Thyroid gland (tissue), 4 donors: ENCODE measurements at places on chromosomes 1 and 21. TPM values are rescaled to one million over a fixed set of nuclear protein-coding genes. Genes with fewer than 3 reads are reported as not detected.

DNA sequence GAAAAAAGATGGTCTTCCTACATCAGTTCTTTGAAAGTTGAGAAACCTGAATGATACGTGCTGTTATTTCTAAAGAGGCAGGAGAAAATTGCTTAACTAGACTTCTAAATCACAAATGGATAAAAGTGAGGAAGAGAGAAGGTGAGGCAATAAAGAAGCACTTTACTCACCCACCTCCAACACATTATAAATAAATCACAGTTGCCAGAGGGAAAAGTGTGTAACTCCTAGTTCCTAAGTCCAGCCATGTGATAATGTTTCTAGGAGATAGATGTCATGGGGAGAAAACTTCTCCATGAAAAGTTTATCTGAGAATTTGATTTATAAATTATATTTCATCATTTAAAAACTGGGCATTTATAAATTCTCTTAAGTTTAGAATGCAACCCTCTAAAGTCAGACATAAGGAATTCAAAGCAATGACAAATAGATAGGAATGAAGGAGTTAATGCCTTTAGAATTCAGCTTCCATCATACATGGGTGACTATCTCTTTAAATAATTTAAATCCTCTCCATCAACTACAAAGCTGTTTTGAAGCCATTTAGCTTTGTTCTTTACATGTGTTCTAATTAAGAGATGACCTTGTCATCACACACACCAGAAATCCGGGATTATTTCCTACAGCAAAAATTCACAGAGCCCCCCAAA, 60.0 kb downstream of the NRIP1 start:
- H3K4me3 ChIP-seq: no peak overlapping the region
- H3K27ac ChIP-seq: no peak overlapping the region
- no peaks in the 10 kb centered on the region for H3K36me3 ChIP-seq
- peaks cover 18% of the 10 kb centered on the region for H3K4me1 ChIP-seq

DNA sequence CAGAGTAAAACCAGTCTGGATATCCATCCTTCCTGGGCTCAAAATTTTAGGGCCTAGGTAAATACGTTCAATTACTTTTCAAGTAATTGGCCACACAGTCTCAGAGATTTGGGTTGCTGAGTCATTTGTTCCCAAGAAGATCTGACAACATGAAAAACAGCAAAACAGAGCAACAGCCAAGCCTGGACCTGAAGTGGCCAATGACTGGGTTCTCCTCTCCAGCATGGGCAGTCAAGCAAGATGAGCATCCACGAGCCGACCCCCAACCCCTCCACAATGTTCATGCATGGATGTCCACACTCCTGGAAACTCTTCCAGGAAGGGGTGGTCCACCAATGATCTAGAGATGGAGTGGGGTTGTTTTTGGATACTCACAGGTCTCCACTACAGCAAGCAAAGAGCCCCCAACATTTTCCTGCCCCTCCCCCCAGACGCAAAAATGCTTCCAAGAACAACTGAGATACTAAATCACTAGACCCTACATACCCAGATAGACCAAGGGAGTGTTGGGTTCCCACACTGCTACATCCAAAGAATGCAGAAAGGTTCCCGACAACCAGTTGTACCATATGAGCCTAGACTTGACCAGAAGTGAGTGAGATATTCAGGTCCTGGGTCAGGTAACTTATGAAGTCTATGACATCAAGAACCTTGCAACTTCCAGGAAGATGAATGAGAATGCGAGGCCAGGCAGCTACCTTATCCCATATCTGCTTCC, 73.0 kb downstream of the CD46 start:
- H3K4me1 ChIP-seq: peaks cover 72% of the 10 kb centered on the region
- DNase-seq: peak; percentile 82
- peak overlapping the region; percentile 97 for H3K27ac ChIP-seq
- no peaks in the 10 kb centered on the region for H3K27me3 ChIP-seq

MTARC1 gene
- total RNA-seq: 46.2 TPM

ADCY10 gene
- total RNA-seq: 0.40 TPM

- no peak overlapping the region for H3K27ac ChIP-seq
- peaks cover 7% of the 10 kb centered on the region for H3K4me1 ChIP-seq
- peak; percentile 22 for DNase-seq
- H3K36me3 ChIP-seq: no peaks in the 10 kb centered on the region
Observed at GRCh38 chr1:26081267-26082019, 14.0 kb upstream of the TRIM63 start.

DNA sequence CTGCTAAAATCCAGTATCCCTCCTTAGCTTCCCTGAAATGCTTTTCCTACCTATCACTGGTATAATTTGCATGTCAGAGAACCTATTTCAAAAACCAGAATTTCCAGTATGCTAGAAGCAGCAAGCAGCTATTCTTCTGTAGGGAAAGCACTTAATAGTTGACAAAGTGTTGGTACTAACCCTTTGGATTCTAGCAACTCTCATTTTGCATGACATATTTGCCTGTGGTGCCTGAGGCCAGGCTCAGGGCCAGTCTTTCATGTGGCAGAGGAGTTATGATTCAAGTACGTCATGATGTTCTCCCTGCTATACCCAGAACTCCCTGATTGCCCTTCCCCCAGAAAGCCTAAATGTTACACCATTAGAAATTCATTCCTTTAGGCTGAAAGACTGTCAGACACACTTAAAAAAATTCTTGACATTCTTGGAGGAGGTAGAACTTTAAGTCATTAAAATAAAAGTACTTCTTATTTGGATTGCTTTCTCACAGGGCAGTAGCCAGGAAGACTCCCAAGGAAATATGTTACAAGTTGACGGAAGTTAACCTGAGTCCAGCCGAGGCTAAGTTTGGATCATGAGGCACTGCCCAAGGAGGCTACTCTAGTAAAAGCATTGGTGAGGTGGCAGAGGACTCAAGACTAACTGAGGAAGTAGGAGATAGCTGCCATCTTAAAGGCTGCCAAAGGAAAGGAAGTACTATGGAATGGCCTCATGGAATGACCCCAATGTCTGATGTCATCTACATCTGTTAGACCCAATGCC, 298.4 kb upstream of the SPAG17 start:
- no peak for DNase-seq
- no peaks in the 10 kb centered on the region for H3K27me3 ChIP-seq
- no peak overlapping the region for H3K4me3 ChIP-seq
- H3K27ac ChIP-seq: no peak overlapping the region
- no peaks in the 10 kb centered on the region for H3K4me1 ChIP-seq

DNA sequence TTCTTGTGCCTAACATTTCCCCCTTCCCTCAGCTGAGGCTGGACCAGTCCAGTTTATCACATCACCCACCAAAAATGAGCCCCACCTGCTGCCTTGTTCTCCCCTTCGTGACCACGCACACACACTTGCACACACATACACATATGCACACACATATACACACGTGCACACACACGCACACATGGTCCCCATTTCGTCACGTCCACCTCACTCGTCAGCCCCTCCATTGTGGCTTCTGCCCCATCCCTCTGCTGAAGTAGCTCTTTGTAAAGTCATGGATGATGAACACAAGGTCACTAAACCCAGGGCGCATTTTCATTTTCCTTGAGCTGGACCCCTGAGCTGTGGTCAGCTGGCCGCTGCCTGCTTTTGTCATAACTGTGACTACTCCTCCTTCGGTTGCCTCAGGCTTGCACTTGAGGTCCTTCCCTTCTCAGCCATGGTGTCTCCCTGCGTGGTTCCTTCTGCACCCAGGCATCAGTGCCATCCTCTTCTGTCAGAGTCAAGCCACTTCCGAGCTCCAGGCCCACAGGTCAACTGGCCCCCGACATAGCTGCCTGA, 93.8 kb downstream of the SYT2 start:
- no peaks in the 10 kb centered on the region for H3K36me3 ChIP-seq
- no peak for DNase-seq
- no peak overlapping the region for H3K4me3 ChIP-seq
- H3K4me1 ChIP-seq: peaks cover 8% of the 10 kb centered on the region
- H3K27me3 ChIP-seq: no peaks in the 10 kb centered on the region

DNA sequence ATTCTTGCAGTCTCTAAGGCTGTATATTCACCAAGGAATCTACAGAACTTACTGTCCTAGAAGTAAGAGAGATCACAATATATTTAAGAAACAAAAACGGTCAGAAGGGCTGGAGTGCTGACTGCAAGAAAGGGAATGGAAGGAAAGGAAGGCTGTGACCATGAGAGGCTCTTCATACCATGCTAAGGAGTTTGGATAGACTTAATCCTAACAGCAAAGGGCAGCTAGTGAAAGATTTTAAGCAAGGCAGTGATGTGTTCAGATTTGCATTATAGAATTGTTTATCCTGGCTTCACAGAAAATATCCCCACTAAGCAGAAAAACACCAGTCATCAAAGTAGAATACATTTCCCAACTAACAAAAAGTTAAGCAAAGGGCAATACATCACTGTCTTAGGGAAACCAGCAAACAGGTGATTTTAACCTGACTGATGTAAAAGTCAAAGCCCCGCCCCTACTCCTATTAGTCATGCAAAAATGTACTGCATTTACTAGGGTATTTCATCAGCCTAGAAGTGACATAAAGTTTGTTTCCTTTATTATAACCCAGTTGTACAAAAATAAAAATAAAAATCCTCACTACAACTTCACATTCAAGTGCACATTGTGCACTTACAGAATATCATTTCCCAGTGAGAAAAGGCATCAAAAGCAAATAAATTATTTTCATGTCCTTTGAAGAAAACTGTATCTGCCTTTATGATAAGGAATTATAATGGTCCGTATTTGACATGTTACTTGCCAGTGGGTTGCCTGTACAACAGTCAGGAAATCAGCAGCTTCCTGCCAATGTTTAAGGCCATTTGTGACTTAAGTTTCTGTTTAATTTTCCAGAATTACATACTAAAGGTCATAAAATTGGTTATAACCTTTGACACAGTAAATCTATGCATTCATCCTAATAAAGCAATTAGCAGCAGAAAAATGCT, 17.2 kb downstream of the JAK1 start:
- DNase-seq: no peak
- no peak overlapping the region for H3K27ac ChIP-seq
- H3K36me3 ChIP-seq: no peaks in the 10 kb centered on the region
- no peak overlapping the region for H3K4me3 ChIP-seq
- peaks cover 23% of the 10 kb centered on the region for H3K4me1 ChIP-seq
- H3K27me3 ChIP-seq: no peaks in the 10 kb centered on the region

PLEKHN1 gene
- 0.27 TPM for total RNA-seq

- peaks cover 9% of the 10 kb centered on the region for H3K36me3 ChIP-seq
- H3K4me1 ChIP-seq: no peaks in the 10 kb centered on the region
- no peak overlapping the region for H3K27ac ChIP-seq
- H3K27me3 ChIP-seq: no peaks in the 10 kb centered on the region
- no peak for DNase-seq
Observed at GRCh38 chr1:169985757-169986156, 88.7 kb downstream of the KIFAP3 start.
